Colonic mucosa (tissue), 4 donors: ENCODE measurements at places on chromosomes 5 and 9. TPM values are rescaled to one million over a fixed set of nuclear protein-coding genes. Genes with fewer than 3 reads are reported as not detected.
A peak's percentile ranks its signal among the peaks of the same experiment; 100 is the strongest.

DNA sequence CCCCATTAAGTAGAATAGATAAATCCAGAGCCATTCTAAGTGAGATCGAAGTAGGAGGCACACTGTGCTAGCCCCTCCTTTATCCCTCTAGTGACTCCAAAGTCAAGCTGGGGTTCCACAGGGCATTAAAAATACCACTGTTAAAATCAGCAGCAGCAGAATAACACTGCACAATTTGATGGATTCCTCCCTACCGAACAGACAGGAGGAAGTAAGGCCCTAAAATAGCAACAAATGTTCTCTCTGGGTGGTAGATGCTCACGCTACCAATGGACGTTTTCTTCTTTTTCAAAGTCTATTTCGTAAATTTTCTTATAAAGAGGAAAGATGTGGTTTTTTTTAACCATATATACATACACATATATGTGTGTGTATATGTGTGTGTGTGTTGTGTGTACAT lies 54.4 kb downstream of the FBXW11 start:
- DNase-seq: no peak

DNA sequence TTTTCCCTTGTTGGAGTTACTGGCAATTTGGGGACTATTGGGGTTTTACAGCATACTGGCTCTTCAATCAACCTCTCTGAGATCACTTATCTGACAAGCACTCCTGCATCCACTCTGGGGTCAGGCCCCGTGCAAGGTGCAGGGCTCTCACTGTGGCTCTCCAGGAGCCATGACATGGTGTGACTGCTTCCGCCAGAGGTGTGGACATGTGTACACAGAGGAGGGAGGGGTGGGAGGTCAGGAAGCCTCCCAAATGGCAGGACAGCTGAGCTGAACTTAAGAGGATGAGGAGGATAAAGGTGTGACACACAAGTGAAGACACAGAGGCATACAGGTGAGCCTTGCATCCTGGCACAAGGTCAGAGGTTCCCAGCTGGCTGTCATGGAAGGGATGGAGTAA lies 24.3 kb downstream of the SHB start:
- no peak for DNase-seq

GRCh38 chr9:136687721-136688223 lies 515 bp upstream of the AGPAT2 start:
- DNase-seq: peak; percentile 87

DIPK1B gene
- 0.82 TPM for total RNA-seq

GRCh38 chr9:90881648-90882047 lies 80.0 kb downstream of the SYK start:
- DNase-seq: no peak

USP20 gene
- total RNA-seq: 20.0 TPM

- DNase-seq: no peak
Measured at GRCh38 chr9:114375386-114376175, 12.2 kb downstream of the AKNA start.

EIF4E1B gene
- total RNA-seq: not detected

DNA sequence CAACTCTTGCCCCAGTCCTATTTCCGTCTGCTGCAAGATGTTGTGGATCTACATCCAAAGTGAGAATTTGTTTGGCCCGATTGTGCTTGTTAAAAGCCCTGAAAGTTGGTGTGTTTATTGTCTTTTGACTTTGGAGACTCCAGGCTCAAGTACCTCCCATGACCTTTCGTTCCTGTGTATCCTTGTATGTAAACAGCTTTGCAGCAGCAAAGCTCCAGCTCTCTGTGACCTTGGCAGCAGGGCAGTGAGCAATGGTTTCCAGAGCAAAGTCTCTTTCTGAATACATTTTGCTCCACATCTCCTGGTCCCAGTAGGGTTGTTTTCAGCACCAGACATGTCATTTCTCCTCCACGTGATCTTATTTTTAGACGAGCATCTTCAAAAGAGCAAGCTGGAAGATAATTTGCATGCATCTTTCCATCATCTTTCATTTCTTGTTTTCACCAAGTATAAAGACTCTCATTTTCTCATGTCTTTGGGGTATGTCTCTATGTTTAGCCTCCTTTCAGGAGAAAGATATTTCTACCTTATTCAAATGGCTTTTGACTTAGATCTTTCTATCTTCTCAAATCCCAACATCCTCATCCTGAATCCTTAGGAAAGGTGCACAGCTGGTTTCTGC lies 68.1 kb upstream of the ERCC6L2 start:
- no peak for DNase-seq

HNRNPA0 gene
- 31.0 TPM for total RNA-seq

ODF2 gene
- total RNA-seq: 36.2 TPM

STPG3 gene
- not detected for total RNA-seq

- DNase-seq: no peak
Measured at GRCh38 chr9:85118990-85119755, 449.6 kb downstream of the NTRK2 start.
